Astrocyte (in vitro differentiated cells and primary cell): ENCODE measurements at places on chromosomes 2 and 18. TPM values are rescaled to one million over a fixed set of nuclear protein-coding genes. Genes with fewer than 3 reads are reported as not detected.

- H3K27ac ChIP-seq = no peak overlapping the region
- no peak overlapping the region for H3K4me3 ChIP-seq
- no peak for DNase-seq
- no peaks in the 10 kb centered on the region for H3K36me3 ChIP-seq
- H3K27me3 ChIP-seq = no peaks in the 10 kb centered on the region
These were observed 299.6 kb downstream of the AGPS start for GRCh38 chr2:177692042-177692782.

DNA sequence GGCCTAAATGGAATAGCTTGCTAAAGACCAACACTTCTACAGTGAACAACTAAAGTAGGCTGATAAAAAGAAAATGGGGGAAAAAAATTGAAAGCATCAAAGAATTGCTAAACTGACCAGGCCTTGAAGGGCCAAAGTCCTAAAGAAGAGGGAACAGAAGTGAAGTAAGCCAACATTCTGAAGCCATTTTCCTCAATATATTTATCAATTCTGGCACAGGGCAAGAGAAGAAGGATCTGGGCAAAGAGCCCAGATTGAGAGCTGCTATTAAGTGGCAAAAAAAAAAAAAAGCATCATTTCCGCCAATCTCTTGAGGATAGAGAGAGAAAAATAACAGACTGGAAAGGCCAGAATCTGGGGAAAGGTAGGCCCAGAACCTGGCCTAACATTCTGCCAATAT is 25.7 kb downstream of the FANCL start:
- DNase-seq = peak; percentile 8
- H3K36me3 ChIP-seq = peaks cover 5% of the 10 kb centered on the region
- no peak overlapping the region for H3K4me3 ChIP-seq
- H3K4me1 ChIP-seq = no peaks in the 10 kb centered on the region
- no peaks in the 10 kb centered on the region for H3K27me3 ChIP-seq

DNA sequence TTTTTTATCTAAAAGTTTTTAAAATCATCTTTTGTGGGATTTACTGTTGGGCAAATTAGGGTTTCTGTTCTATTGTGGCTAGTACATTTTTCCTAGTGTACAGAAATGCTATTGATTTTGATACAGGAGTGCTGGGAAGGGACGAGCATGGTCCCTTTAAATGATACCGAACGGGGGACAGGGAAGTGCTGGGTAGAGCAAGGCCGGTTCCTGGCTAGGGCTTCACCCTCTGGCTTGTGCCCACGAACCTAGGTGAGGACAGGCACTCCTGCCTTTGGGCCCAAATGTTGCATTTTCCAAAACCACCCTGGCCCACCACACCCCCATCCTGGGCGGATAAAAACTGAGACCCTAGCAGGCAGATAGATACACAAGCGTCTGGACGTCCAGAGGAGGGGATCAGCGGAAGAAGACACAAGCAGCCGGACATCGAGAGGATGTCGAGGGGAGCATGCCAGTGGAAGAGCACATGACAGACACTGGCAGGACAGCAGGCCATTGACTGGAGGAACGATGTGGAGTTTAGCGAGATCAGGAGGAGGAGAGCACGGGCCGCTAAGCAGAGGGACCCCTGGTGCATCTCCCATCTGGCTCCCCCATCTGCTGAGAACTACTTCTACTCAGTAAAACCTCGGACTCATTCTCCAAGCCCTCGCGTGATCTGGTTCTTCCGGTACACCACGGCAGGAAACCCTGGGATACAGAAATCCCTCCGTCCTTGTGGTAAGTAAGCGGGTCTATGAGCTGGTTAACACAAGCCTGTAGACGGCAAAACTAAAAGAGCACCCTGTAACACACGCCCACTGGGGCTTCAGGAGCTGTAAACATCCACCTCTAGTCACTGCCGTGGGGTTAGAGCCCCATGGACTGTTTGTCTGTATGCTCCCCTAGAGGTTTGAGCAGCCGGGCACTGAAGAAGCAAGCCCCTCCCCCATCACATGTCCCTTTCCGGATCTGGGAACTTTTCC is 13.5 kb upstream of the CALCRL start:
- no peaks in the 10 kb centered on the region for H3K27me3 ChIP-seq
- no peak for DNase-seq
- H3K4me3 ChIP-seq = no peak overlapping the region
- no peaks in the 10 kb centered on the region for H3K4me1 ChIP-seq
- no peaks in the 10 kb centered on the region for H3K36me3 ChIP-seq

GRCh38 chr2:224569654-224570053 is 15.5 kb downstream of the CUL3 start:
- H3K4me3 ChIP-seq = no peak overlapping the region
- H3K36me3 ChIP-seq = no peaks in the 10 kb centered on the region
- H3K27me3 ChIP-seq = no peaks in the 10 kb centered on the region
- no peaks in the 10 kb centered on the region for H3K4me1 ChIP-seq
- DNase-seq = no peak

DNA sequence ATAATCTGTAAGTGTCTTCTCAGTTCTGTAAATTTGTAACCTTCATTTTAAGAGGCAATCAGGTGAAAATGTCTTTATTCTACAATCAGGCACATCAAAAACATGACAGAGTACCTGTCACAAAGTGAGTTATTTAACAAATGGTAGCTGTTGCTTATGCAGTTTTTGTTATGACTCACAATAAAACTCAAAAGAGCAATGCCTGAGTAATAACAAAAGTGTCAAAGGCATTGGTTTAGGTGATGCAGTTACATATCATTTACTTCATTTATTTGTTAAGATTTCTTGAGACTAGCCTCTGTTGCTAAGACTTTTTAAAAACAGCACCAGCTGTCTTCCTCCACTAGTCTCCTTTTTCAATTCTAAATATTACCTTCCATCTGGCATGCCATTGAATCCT is 177.8 kb downstream of the KIAA1328 start:
- DNase-seq = no peak
- no peaks in the 10 kb centered on the region for H3K36me3 ChIP-seq
- no peak overlapping the region for H3K27ac ChIP-seq
- no peak overlapping the region for H3K4me3 ChIP-seq

DNA sequence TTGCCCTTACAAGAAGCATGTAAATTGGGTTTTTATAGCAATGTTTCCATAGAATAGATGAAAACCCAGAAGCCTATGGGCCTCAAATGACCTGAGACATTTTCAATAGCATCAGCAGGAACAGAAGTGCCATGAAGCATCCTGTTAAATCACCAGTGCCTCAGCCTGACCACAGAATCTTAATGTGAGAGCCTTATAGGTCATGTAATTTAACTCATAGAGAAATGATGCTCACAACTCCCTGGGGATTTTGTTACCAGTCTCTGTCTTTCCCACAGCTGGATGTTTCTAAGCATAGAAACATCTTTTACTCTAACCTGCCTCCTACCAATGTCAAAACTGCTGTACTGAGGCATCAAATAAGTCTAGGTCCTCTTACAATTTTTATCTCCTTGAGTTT is 295.8 kb upstream of the ACVR2A start:
- H3K27me3 ChIP-seq = no peaks in the 10 kb centered on the region
- DNase-seq = no peak
- H3K27ac ChIP-seq = no peak overlapping the region

The PPP1R1C gene
- total RNA-seq = 0.50 and 1.2 TPM in 2 replicates

DNA sequence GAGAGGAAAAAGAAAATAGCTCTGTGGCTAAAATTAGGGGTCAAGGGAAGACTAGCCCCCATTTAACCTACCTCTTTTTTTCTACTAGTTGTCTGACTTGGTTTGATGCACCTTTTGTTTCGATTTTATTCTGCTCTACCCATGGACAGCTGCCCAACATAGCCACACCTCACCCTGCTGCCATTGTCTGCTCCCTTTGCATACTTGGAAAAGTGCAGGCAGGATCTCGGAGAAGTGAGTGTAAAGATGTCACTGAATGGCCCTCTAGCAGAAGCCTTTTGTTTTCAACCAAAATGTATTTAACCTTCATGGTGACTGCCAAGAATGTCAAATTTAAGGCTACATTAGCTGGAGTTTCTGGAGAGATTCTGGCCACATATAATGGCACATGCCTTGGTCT is 62.9 kb downstream of the SETBP1 start:
- DNase-seq = no peak
- H3K4me1 ChIP-seq = peaks cover 10% of the 10 kb centered on the region
- peaks cover 8% of the 10 kb centered on the region for H3K27me3 ChIP-seq
- H3K36me3 ChIP-seq = no peaks in the 10 kb centered on the region
- H3K27ac ChIP-seq = no peak overlapping the region

DNA sequence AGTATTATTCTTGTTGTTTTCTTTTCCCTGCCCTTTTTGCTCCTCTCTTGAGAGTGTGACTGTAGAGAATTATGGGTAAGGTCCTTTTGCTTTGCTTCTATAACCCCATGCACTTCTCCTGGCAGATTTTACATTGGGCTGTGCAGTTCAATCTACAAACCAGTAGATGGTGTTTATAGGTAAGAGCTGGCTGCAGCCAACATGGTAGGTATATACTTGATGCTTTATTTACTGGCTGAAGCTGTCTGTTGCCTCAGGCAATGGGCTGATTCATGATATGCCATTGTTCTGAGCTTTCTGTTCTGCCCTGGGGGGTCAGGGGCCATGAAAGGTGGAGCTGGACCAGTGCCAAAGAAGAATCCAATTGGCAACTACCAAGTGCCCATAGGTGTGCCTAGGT is 48.3 kb upstream of the MYL1 start:
- no peak overlapping the region for H3K27ac ChIP-seq

GRCh38 chr18:36247036-36247435 is 50.5 kb upstream of the FHOD3 start:
- DNase-seq = no peak
- no peak overlapping the region for H3K4me3 ChIP-seq
- no peaks in the 10 kb centered on the region for H3K4me1 ChIP-seq
- H3K36me3 ChIP-seq = no peaks in the 10 kb centered on the region

- H3K4me1 ChIP-seq = peaks cover 4% of the 10 kb centered on the region
- H3K4me3 ChIP-seq = no peak overlapping the region
- no peaks in the 10 kb centered on the region for H3K36me3 ChIP-seq
These were observed 11.5 kb downstream of the ANKRD29 start for GRCh38 chr18:23650968-23651927.
